Stimulated activated CD8-positive, alpha-beta memory T cell treated with anti-CD3 and anti-CD28 coated beads, Interleukin-12 subunit alpha, Interleukin-12 subunit beta, amount 100 ng/mL, for 4 hours (primary cell): ENCODE measurements at places on chromosomes 1 and 21.
A peak's percentile ranks its signal among the peaks of the same experiment; 100 is the strongest.

- no peak for DNase-seq
These were observed 23.2 kb downstream of the PCNT start for GRCh38 chr21:46347203-46347550.

- no peak for DNase-seq
These were observed 356 bp downstream of the INTS11 start for GRCh38 chr1:1324084-1324523.

DNA sequence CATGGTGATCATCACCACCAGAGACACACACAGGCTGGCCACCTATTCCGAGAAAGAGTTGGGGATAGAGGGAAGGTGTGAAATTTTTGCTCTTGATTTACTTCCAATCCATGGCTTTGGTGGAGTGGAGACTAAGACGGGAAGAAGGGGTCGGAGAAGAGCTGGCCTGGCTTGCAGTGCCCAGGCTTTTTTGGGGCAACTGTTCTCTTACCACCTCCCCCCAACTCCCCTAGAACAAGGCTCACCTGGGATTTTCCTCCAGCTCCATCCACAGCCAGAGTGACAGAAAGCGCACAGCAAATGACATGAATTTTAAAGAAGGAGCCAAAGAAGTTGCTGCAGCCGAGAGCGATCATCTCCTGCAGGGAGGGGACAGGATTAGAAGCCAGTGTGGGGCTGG, 16.0 kb downstream of the SLC26A9 start:
- DNase-seq: no peak

DNA sequence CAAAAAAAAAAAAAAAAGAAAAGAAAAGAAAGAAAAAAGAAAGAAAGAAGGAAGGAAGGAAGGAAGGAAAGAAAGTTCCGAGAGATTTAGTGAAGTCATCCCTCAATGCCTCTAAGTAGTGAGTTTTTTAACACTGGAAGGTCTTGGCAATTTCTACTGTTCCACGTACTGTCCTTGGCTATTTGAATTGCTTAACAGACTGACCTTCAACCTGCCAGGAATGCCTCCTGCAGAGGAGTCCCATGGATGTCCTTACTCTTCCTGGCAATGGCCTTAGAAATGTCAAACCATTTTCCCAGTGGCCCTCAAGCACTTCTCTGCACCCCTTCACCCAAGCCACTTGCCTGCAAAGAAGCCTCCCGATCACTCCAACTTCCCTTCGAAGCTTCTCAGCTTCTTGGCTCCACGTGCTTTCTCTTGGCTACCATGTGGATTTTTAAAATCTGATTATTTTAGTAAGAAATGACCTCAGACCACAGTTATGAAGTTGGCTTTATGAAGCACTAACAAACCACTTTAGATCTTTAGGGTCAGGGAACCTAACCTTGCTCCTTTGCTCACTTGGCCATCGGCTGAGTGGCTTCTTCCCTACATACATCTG, 43.7 kb upstream of the ABCG1 start:
- DNase-seq: no peak

- no peak for DNase-seq
These were observed 80.6 kb upstream of the GFI1 start for GRCh38 chr1:92567211-92567868.

- no peak for DNase-seq
These were observed 16.5 kb upstream of the PRDM16 start for GRCh38 chr1:3052501-3052900.

GRCh38 chr1:119984771-119985170, 84.7 kb downstream of the NOTCH2 start:
- no peak for DNase-seq

GRCh38 chr1:52056163-52056936, at the start of gene BTF3L4:
BTF3L4 (plus strand) TSS chr1:52056295; CDS start chr1:52059848, 3,553 bp downstream.
- DNase-seq: peak; percentile 85

DNA sequence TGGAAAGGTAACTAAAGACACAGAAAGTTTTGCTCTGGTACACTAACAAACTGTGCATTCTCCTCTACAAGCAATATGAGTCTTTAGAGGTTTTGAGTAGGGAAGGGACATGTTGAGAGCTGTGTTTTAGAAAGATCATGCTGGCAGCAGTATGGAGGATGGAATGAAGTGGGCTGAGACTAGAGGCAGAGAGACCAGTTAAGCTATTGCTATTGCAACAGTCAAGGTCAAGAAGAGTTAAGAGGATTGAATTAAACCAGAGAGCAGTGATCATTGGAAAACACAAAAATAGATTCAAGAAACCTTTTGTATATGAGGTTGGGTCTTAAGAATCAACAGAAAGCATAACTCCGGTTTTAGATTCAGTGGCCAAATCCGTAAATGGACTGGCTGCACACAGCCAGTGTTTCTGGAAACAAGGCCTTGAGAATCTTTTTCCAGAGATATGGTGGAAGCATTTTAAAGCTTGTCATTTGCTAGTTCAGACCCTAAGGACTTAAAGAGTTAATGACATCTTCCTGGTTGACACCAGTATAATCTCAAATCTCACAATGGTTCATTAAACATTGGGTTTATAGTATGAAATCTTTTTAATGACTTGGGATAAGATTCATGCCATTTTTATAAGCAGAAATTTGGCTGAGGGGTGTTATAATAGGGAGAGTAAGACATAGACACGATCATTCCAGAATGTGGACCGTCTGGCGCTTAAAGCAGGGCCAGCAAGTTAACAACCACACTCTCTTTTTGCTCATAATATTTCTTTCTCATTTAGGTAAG, 177.9 kb downstream of the NR5A2 start:
- no peak for DNase-seq

- DNase-seq: no peak
These were observed 673.7 kb upstream of the BRINP3 start for GRCh38 chr1:191151321-191151807.

- no peak for DNase-seq
These were observed at the start of gene CHRM3 for GRCh38 chr1:239386453-239387303. CHRM3 (plus strand) TSS chr1:239386568; CDS start chr1:239907452, 520,884 bp downstream.

DNA sequence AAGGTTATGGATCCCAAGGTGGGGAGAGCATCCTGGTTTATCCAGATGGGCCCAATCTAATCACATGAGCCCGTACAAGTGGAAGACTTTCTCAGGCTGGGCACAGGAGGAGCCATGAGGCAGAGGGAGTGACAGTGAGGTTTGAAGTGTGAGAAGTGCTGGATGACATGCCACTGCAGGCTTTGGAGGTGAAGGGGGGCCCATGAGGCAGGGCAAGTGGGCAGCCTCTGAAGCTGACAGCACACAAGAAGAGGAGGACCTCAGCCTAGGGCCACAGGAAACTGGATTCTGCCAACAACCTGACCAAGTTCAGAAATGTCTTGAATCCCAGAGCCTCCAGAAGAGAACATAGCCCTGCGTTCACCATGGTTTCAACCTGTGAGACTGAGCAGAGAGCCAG, 311.6 kb downstream of the DISC1 start:
- DNase-seq: no peak

DNA sequence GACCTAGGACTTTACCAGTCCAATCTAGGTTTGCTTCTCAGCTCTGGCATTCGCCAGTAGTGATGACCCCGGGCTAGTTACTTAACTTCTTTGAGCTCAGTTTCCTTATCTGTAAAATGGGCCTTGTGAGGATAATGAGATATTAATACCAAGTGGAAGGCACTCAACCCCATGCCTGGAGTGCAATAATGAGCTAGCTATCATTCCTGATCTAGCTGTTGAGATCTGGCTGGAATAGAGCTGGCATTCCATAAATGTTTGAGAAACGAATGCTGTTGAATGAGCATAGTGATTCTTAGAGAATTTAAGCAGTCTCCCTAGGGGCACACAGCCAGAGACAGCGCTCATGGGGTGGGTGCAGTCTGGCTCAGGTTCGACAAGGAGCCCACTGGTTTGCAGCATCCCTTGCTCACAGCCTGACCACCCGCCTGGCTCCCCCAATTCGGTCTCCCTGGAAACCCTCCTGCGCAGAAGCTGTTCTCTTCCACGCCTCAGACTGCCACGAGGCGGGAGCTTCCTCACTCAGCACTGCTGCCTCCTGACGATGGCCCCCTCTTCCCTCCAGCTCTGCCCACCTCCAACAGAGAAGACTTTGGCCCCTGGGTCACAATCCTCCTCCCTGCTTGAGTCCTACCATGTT, 32.5 kb downstream of the DHCR24 start:
- no peak for DNase-seq

DNA sequence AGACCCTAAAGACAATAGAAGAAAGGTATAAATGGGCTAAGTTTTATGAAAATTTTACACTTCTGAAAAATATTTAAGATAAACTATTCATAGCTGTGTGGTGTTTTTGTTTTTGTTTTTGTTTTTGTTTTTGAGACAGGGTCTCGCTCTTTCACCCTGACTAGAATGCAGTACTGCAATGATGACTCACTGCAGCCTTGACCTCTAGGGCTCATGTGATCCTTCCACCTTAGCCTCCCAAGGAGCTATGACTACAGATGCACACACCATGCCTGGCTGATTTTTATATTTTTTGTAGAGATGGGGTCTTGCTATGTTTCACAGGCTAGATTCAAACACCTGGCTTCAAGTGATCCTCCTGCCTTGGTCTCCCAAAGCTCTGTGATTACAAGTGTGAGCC, 66.6 kb downstream of the PUM1 start:
- no peak for DNase-seq

- DNase-seq: no peak
These were observed 3.2 kb upstream of the KIAA1614 start for GRCh38 chr1:180909462-180909976.

GRCh38 chr1:238089615-238090014, 198.9 kb upstream of the ZP4 start:
- DNase-seq: no peak
